ENCODE measurements at places on chromosomes 12 and 14. TPM values are rescaled to one million over a fixed set of nuclear protein-coding genes. Genes with fewer than 3 reads are reported as not detected.

Gene SCNN1A
- 1.0 TPM for total RNA-seq

Gene CCDC196
- not detected for total RNA-seq

Gene SERPINA12
- total RNA-seq: not detected

Gene MEG3
- total RNA-seq: 289 TPM

GRCh38 chr12:2287151-2287550, 234.4 kb downstream of the CACNA1C start:
- DNase-seq: no peak

DNA sequence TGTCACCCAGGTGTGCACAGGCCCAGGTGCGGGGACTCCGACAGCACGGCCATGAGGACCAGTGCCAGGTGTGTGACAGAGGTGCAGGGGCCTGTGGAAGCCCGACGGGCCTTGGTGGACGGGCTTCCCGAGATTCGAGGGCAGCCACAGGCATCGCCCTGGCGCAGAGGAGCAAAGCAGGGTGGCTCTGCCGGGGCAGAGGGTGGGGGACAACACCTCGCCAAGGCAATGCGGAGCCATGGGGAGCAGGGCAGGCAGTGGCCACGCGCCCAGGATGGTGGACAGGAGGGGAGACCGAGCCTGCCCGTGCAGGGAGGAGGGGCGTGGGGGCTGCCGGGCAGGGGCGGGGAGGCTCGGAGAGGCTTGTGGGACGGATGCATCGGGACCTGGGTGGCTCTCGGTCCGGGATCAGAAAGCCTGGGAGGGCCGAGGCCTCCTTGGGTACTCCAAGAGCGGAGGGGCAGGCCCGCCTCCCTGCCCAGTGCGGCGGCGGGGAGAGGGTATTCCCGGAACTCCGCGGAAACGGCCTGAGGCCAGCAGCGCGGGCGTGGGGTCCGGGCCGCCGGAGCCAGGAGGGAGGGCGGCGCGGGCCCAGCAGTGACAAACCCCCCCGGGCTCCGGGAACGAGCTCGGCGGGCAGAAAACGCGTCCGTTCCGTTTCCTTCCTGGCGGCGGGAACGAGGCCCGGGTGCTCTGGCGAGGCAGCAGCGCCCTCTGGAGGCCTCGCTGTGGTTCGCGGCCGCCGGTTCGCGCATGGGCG, 1.6 kb downstream of the TMEM121 start:
- peak; percentile 72 for DNase-seq

- DNase-seq: no peak
These were observed 197.1 kb downstream of the BTG1 start for GRCh38 chr12:91948504-91948903.

DNA sequence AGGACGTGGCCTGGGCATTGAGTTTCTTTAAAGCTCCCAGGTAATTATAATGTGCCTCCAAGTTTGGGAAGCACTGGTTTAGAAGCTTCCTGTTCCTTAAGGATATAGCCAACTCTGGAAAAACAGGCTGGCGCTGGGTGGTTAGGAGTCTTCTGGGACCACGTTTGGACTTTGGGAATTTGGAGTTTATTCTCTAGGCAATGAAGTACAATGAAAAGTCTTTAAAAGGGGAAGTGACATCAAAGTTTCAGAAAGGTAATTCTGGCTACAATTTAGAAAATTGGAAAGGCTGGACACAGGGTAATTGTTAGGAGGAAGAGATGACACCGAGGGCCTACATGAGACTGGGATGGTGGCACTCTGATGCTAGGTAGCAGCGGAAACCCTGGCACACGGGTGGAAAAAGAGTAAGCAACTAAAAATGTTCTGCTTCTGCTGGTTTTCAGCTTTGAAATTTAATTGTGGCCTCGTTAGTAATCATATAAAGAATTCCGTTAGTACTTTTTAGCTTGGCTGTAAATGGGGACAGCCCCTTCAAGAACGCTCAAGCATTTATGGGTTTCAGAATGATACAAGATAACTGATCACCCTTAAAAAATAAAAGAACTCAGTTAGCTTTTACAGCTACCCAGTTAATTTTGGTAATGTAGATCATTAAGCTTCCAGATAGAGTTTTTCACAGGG, 12.7 kb upstream of the DCP1B start:
- DNase-seq: no peak
